ENCODE measurements at places on chromosomes 7 and 10. TPM values are rescaled to one million over a fixed set of nuclear protein-coding genes. Genes with fewer than 3 reads are reported as not detected.

GRCh38 chr7:150451097-150451793 lies 815 bp downstream of the GIMAP8 start:
- peak; percentile 75 for DNase-seq

PNLIPRP1 gene
- not detected for total RNA-seq

- peak; percentile 62 for DNase-seq
Measured at GRCh38 chr10:24209432-24209771, 464 bp downstream of the KIAA1217 start.

GRM8 gene
- total RNA-seq: not detected

HDAC9 gene
- 0.84 TPM for total RNA-seq

DNA sequence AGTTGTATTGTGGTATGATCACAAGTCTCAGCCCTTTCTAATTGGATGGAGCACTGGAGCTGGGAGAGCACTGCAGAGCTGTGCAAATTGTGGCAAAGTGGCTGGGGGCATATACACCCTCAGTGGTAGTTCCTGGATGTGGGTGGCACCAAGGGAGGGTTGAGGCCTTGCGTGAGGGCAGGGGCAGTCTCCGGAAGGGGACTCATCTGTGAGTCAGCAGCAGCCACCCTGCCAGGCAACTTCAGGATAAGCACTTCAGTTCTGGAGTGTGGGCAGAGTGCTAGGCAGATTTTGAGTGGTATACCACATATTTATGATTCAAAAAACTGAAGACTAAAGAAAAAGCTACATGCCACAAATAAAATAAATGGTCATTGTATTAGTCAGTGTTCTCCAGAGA lies 210.5 kb downstream of the ETV1 start:
- DNase-seq: no peak

FAM25A gene
- total RNA-seq: not detected

AEBP1 gene
- 26.9 TPM for total RNA-seq

LIPM gene
- total RNA-seq: not detected

DNA sequence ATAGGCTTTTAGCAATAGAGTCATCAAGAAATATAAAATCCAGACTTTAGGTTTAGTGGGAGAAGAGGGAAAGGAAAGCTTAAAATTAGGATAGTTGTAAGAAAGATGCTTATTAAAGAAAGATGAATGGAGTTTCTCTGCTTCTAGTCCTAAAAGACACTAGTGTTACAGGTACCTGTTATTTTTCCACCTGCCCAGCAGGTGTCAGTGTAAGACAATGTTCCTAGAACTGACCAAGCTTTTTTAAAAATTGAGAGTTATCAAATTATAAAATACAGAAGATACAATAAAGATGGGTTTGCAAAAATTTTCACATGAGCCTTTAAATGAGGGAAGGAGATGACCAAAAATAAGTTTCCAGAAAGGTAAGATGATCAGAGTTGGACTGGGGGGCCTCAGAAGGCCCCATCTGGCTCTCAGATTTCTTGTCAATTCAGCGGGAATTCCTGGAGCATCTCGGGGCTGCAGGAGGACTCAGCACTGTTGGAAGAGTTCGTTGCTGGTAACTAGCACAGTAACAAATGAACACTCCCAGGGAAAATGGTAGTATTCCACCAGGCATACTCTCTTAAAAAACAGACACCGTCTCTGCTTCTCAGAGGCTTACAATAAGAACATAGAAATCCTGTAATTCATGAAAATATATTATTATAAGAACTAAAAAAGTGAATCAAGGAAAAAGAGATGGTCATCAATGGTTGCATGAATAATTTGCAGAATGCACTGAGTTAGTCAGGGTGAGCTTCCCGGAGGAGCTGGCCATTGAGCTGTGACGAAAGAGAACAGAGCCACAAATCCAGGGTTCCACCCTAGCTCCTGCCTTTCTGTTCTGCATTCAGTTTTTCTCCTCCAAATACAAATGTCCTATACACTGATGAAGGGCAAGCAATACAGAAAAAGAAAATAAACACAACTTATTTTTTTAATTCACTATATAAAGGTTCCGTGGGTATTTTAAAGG lies 71.8 kb upstream of the PIK3CG start:
- peak; percentile 30 for DNase-seq

GRCh38 chr10:46525177-46525823 lies 31.2 kb downstream of the GPRIN2 start:
- no peak for DNase-seq

DNA sequence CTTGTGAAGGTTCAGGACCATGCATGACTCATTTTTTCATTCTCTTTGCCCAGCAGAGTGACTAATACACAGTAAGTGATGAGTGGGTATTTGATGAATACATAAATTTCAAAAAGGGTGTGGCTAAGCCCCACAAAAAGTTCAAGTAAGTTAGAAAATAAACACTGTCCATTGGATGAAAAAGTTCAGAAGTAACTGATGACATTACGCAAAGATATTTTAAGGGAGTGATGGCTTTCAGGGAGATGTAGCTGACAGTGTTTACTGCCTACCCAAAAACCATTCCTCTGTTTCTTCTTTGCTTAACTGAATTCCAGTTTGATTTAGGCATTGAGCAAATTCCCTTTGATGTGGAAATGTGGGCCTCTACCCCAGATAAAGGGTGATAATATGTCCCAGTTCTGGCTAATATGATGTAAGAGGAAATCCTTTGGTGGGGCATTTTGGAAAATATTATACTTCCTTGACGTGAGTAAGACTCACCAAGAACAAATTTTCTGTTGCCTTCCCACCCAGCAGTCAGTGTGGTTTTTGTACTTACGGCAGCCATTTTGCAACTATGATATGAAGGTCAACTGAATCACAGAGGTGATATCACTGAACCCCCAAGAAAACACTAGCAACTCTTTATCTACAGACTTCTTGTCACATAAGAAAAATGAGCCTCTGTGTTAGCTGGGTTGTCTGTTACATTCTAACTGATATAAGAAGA lies 29.0 kb upstream of the EBLN1 start:
- peak; percentile 29 for DNase-seq

GRCh38 chr10:5604236-5604925 lies 62.0 kb downstream of the ASB13 start:
- DNase-seq: no peak

ZNRF2 gene
- total RNA-seq: 8.4 TPM

- no peak for DNase-seq
Measured at GRCh38 chr7:74573512-74573911, 84.0 kb upstream of the GTF2I start.

ELAPOR2 gene
- 2.3 TPM for total RNA-seq

DNA sequence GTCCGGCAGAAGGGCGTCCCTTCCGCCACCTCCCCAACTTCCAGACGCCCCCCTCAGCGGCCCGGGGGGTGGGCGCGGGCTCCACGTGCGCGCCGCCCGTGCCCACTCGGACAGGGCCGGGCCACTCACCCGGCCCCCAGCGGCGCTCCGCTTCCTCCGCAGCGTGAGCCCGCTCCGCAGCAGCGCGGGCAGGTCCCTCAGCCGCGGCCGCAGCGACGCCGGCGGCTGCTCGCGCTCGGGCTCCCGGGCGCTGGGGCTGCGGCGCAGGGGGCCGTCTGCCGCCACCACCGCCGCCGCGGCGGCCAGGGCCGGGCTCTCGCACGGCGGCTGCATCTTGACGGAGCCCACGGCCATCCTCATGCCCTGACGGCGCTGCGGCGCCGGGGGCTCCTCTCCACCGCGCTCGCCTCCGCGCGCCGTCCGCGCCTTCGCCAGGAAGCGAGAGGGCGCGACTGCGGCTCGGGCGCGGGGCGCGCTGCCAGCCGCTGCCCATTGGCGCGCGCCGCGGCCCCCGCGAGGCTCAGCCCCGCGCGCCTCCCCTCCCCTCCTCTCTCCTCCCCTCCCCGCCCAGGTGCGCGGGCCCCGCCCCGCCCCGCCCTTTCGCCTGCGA lies at the start of gene RAPGEF5:
TSS of gene RAPGEF5 (minus strand) at position 454 of the 610 bp plus-strand sequence. CDS start at position 360, 94 bp downstream.
- DNase-seq: peak; percentile 2

RGR gene
- total RNA-seq: not detected

DNA sequence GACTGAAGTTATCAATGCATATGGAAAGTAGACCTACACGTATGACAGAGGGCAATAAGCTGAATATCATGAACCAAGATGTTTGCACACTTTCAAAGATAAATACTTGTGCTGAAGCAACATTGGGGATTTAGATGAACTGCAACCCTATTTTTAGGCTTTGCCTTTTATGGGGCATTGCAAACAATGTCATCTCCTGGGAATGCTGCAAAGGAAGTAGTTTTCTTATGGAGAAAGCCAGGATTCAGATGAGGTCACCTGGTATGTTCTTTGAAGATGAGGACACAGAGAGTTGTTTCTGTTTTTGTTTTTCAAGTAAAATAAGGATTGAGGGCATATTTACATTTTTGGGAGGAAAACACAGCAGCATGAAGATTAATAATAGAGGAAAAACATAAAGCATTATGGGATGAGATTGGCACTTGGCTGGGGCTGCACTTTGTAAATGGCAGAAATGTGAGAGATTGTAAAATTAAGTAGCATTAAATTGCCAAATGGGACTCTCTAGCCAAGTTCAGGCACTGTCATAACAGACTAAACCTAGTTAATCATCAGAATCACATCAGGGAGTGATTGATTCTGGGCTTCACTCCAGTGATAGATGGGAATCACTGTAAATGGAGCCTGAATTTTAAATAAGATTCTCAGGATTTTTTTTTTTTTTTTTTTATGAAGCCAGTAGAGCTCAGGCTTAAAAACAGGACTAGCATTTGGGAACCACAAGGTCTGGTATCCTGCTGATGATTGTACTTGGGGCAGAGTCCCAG lies 63.1 kb downstream of the MALRD1 start:
- no peak for DNase-seq

- no peak for DNase-seq
Measured at GRCh38 chr10:45160271-45160670, 155.1 kb downstream of the OR13A1 start.

ZNF853 gene
- total RNA-seq: 1.7 TPM

GRCh38 chr10:58565271-58565670 lies 52.6 kb downstream of the BICC1 start:
- DNase-seq: no peak

GRCh38 chr7:137895301-137896221 lies 48.8 kb upstream of the DGKI start:
- DNase-seq: peak; percentile 51

- no peak for DNase-seq
Measured at GRCh38 chr7:143519411-143520131, 41.9 kb downstream of the TAS2R41 start.

NAT16 gene
- total RNA-seq: not detected

- no peak for DNase-seq
Measured at GRCh38 chr7:23895666-23896096, 185.7 kb downstream of the STK31 start.

Measured in activated naive CD4-positive, alpha-beta T cell treated with anti-CD3 and anti-CD28 coated beads, Interleukin-2, amount 50 U/mL, for 72 hours (primary cell).